ENCODE measurements at places on chromosomes 1 and 21.

GRCh38 chr1:222523852-222524251, 24.1 kb downstream of the HHIPL2 start:
- no peak for DNase-seq

DNA sequence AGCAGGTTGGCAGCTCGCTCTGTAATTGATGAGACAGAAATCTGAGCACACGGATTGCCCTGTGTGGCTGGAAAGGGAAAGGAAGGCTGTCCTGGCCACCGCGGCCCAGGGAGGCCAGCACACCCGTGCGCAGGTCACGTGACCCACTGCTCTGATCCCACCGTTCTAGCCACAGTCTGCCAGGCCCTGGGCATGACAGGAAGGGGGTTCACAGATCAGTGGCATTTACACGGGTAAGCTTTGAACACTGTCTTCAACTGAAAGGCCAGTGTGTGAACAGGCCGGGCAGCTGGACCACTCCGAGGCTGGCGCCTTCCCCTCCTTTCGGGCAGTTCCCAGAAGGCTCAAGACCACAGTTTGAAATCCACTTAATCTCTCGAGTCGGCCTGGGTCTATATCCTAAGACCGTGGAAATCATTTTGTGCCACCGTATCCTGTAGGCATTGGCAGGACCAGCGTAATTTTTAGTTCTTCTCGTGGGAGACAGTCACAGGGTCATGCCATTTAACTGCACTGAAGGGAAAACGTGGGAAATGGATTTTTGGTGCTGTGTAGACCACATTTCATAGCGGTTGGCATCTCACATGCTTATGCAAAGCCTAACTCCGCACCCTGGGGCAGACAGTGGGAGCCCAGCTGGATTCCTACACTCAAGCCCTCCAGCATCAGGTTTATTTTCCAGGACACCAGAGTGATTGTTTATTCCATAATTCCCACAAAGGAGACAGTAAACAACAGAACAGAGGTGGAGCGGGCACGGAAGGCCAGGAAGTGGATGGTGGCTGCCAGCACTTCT, 3.1 kb upstream of the ADARB1 start:
- no peak for DNase-seq

DNA sequence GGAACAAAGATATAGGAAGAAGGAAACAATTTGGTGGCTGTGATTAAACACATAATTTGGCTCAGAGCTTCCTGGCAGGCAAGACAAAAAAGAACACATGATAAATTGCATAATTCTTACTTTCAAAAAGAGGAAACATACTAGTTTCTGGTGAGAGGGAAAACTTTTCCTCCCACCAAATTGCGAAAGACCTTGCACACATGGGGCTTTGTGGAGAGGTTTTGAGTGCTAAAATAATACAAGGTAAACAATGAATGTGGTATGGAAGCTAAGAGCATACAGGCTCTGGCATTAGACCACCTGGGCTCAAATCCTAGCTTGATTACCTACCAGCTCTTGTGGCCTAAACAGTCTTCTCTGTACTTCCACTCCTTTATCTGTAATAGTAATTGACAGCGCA, 140.2 kb upstream of the HOOK1 start:
- DNase-seq = no peak

GRCh38 chr1:167717351-167717750, 4.4 kb upstream of the MPZL1 start:
- DNase-seq = no peak

GRCh38 chr1:203325026-203325417, 19.7 kb downstream of the BTG2 start:
- DNase-seq = no peak

Measured in NCI-H460 (cell line).